Upper lobe of left lung (tissue), 6 donors: ENCODE measurements at places on chromosomes 7 and 10. TPM values are rescaled to one million over a fixed set of nuclear protein-coding genes. Genes with fewer than 3 reads are reported as not detected.

GRCh38 chr7:129801882-129802281, 150.9 kb downstream of the UBE2H start:
- no peak for DNase-seq

DNA sequence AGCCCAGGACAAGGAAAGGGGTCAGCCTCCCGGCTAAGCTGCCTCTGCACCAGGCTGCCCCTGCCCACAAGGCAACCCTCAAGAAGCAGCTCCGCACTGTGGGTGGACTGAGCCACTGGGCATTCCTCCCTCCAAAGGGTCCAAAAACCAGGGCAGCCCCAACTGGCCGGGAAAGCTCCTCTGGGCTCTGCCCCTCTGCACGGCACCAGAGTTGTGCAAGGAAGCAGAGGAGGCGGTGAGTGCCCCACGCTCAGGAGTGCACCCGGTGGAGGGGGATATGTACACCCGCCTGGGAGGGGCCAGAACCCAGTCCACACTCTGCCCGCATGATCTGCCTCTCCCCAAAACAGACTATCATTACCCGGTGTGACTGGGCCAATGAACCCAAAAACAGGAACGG, 43.8 kb downstream of the PTPRN2 start:
- DNase-seq: no peak

DNA sequence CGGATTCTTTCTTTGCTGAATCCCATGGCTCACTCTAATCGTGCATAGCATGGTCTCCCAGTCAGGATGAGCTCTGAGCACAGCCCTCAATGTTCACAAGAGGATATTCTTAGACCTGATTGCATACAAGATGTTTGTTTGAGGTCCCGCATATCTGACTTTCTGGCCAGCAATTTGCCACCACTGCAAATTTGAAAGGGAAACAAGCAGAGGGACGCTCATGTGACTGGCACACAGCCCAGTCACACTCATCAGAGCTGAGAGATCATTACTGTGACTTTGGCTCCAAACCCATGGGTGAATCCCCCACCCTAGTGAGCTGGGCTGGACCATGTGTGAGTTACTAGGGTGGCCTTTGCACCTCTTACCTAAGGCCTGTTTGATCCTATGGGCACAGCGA, 9.9 kb downstream of the TAS2R41 start:
- DNase-seq: peak; percentile 66

- DNase-seq: no peak
Observed at GRCh38 chr10:60707841-60708240, 70.4 kb upstream of the CDK1 start.

GRCh38 chr10:102775201-102775934, 31.6 kb downstream of the WBP1L start:
- DNase-seq: no peak

DNA sequence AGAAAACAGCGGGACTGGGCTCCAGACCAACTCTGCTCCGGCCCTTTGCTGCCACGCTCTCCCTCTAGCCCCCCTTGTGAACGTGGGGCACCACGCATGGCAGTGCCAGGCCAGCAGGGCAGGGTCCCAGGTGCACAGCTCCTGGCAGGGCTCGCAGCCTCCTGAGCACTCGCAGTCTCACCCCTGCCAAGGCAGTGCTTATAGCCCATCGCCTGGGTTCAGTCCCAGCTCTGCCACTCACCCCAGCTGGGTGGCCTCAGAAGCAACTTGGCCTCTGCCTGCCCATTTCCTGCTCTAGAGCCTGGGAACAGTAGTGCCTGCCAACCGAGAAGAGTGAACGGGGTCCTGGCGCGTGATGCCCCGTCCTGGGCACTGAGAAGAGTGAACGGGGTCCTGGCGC, 36.3 kb downstream of the CFAP46 start:
- peak; percentile 56 for DNase-seq

- no peak for DNase-seq
Observed at GRCh38 chr7:142463401-142463850, 205.6 kb upstream of the PRSS58 start.

- DNase-seq: no peak
Observed at GRCh38 chr7:50358779-50359178, 54.3 kb downstream of the IKZF1 start.

DNA sequence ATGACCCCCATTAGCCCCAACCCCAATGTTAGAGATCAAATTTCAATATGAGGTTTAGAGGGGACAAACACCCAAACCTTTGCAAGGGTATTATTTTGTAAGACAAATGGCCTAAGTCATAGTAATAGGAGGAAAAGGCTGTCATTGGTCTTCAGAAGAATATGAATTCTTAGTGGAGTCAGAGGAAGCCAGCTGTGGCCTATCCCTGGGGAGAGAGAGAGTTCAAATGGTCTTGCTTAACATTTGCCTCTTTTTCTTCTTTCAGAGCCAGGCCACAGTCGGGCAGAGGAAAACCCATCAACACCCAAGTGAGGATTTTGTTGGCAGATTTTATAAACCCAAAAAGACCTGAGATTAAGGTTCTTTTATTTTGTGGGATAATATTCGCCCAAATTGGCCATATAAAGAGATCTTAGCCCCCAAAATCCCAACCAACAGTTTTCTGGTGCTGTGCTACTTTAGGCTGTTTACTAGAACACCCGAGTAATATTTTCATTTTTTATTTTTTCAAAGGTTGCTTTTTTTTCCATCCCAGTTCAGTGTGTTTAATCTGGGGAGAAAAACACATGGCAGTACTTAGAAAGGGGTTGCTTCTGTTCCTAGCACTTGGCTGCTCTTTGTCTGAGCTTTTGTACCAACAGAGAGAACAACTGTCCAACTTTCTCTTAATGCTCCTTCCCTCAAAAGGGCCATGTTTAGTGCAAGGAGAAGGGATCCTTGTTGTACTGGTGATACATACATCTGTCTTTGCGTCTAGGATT, 26.8 kb upstream of the ARMC3 start:
- no peak for DNase-seq

GRCh38 chr7:46723742-46724141, 802.7 kb upstream of the IGFBP3 start:
- DNase-seq: no peak

Gene PON1
- total RNA-seq: 1.0 TPM

Gene PNLIPRP2
- total RNA-seq: 0.88 TPM

Gene CREB5
- 16.2 TPM for total RNA-seq
